ENCODE measurements at places on chromosomes 12 and 14.

DNA sequence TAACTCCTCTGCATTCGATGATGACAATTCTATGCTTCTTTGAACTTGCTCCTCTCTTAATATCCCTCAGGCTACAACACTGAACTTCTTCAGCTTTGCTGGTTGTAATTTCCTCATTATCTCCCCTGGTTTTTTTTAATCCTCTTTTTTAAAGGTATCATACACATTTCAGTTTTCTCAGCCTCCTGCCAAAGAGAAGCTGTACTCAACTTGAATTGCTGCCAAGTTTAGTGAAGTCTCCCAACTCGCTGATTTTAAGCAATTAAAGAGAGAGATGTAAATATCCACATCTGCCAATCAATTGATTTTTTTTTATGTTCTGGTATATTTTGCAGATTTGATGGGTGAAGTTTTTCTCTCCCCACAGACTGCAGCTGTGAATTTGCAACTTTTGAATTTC is 817.8 kb downstream of the GALC start:
- DNase-seq = no peak

DNA sequence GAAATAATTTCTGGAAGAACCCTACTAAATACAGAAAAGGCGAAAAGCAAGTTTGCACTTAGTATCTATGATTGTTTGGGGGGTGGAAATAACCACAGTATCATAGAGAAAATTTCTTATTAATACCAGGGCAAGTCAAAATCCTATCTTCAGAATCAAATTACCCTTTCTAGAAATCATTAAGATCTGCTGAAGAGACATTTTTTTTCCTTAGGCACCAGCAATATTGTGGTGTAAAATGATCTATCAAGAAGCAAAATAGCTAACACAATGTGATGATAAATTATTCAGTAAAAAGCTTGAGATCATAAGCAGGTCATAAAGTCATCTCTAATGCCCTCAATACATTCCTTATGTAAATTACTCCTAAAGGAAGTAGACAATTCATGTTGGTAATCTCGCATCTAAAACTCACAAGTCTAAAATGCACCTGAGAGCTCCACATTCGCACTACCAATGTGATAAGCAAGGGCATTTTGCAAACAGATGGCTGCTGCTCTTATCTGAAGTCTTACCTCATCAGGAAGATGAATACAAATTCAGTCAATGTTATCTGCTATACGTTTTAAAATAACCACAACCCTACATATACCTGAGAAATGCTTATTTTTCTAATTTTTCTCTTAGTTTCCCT is 14.6 kb downstream of the HEATR5A start:
- no peak for DNase-seq

GRCh38 chr12:5921027-5921909 is 23.8 kb downstream of the ANO2 start:
- DNase-seq = no peak

DNA sequence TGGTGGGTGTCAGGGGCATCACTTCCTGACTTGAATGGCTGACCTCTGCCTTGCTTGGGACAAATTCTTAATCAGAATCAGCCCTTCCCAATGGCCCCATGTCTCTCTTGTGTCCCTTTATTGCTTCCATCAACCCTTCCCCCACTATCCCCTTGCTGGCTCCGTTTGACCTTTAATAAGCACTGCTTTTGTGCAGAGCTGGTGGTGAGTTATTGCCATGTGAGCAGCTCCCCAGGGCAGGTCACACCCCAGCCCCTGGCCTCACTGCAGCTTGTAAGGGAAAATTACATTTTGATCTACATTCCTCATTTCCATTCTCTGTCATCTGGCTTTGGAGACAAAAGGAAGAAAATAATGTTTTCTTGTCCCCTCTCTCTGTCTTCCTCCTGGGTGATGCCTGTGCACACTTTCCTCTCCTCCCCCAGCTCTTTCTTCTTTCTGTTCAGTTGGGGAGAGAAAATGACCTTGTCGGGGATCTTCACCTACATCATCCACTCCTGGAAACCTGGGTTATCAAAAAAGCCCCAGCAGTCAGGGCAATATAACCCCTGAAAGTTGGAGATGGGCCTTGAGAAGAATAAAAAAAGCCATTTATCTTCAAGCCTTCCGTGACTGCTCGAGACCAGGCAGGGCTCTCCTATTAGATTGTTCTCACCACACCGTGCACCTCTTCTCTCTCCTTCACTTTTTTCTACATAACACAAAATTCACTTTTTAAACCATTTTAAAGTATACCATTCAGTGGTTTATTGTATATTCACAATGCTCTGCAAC is 100.4 kb upstream of the SRRM4 start:
- no peak for DNase-seq

GRCh38 chr12:1188016-1188415 is 197.0 kb downstream of the ERC1 start:
- DNase-seq = no peak

GRCh38 chr14:25121337-25122129 is 71.6 kb upstream of the STXBP6 start:
- no peak for DNase-seq

DNA sequence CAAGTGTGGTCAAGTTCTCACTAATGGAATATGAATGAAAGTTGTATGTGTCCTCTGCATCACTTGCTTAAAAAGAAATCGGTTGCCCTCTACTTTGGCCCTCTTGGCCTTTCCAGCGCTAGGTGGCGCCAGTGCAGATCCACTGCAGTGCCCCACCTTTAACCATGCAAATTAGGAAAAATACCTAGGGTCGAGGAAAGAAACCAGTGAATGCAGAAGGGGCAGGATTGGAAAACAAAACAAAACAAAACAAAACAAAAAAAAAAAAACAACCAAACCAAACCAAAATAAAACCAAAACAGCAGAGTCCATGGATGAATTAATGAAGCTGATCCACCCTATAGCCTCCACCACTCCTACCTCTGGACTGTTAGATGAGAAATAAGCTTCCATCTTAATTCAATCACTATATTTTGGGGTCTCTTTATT is 12.9 kb upstream of the NEMF start:
- no peak for DNase-seq

- no peak for DNase-seq
Measured at GRCh38 chr12:120225200-120225558, 24.3 kb upstream of the RPLP0 start.

- DNase-seq = no peak
Measured at GRCh38 chr12:123840765-123841425, 78.8 kb downstream of the DNAH10 start.

DNA sequence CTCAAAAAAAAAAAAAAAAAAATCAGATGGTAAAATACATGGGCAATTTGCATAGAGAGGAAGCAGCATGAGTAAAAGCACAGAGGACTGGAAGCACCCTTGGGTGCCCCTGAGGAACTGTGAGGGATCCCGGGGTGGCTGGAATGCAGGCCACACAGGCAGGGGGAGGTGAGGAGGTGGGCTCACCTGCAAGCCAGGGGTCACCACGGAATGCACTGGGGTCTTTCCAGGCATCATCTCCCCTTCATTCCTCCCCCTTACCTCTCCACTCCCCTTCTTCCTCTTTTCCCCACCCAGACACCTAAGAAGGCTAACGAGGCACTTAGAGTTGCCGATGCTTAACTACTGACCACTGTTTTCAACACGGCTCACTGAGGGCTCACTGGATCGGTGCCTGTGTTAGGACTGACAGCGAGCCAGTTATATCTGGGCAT is 14.4 kb upstream of the HIP1R start:
- DNase-seq = no peak

Measured in chondrocyte (in vitro differentiated cells).